ENCODE measurements at places on chromosomes 5 and 9.

GRCh38 chr5:169538944-169539343, 44.6 kb upstream of the SPDL1 start:
- DNase-seq = no peak

DNA sequence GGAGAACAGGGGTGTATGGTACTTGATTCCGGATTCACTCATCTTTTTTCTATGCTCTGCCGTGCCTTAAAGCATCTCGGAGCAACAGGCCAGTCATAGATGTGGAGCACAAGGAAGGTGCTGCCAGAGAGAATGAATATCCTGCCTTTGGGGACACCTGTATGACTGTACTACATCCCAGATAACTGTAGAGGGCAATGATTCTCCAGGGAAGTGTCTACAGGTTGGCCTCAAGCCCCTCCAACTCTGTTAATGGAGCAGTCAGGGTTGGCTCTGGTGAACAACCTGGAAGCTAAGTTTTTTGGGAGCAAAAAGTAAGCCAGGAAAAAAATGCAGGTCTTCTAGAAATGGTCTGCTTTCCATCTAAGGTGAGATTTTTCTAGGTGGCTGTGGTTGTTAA, 71.0 kb downstream of the NREP start:
- DNase-seq = no peak

- DNase-seq = no peak
Measured at GRCh38 chr5:100550531-100551051, 15.4 kb downstream of the FAM174A start.

DNA sequence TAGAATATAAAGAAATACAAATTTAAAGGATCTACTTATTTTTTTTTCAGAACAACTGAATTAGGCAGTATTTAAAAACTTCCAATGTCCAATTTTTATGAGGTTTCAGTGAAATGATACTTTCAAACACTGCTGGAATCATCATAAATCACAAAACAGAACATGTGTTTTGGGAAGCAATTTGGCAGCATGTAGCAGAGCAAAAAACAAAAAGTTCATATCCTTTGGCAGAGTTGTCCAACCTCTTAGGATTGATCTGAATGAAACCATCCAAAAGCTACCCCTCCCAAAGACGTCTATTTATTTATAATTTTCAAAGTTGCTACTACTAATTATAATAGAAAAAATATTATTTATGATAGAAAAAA, 192.4 kb upstream of the PUM3 start:
- no peak for DNase-seq

- DNase-seq = no peak
Measured at GRCh38 chr9:19451240-19452087, 42.7 kb downstream of the ACER2 start.
